ENCODE measurements at places on chromosomes 7 and 10.

DNA sequence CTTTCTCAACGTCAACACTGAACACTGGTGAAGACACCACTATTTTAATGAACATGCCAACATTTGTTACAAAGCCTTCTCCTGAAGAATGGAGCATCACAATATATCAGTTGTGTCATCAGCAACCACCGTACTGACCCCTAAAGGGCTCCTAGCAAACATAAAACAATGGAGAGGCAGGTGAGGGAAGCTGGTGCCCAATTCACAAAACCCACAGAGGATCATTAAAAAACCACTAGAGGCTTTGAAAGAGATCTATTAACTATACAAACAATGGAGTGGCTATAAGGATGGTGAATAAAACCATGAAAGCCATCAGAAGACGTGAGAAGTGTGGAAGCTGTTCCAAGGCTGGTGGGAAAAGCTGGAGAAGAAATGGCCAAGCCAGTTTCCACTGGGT lies 150.8 kb downstream of the FAM107B start:
- no peak for DNase-seq

GRCh38 chr10:33215154-33215553 lies 119.3 kb downstream of the NRP1 start:
- DNase-seq = no peak

- no peak for DNase-seq
These were observed 60.6 kb downstream of the LMBR1 start for GRCh38 chr7:156832195-156832877.

- no peak for DNase-seq
These were observed 11.0 kb upstream of the MSMB start for GRCh38 chr10:46057038-46057437.

- DNase-seq = no peak
These were observed 25.4 kb upstream of the TM9SF3 start for GRCh38 chr10:96612055-96612830.

DNA sequence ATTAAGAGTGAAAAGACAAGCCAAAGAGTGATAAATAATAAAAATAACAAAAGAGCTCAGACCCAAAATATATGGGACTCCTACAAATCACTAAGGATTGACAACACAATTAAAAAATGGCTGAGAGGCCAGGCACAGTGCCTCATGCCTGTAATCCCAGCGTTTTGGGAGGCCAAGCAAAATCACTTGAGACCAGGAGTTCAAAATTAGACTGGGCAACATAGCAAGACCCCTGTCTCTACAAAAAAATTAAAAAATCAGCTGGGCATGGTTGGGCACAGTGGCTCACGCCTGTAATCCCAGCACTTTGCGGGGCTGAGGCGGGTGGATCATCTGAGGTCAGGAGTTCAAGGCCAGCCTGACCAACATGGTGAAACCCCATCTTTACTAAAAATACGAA lies 137.3 kb downstream of the IDE start:
- no peak for DNase-seq

GRCh38 chr10:112362833-112363232 lies 11.1 kb upstream of the ACSL5 start:
- no peak for DNase-seq

DNA sequence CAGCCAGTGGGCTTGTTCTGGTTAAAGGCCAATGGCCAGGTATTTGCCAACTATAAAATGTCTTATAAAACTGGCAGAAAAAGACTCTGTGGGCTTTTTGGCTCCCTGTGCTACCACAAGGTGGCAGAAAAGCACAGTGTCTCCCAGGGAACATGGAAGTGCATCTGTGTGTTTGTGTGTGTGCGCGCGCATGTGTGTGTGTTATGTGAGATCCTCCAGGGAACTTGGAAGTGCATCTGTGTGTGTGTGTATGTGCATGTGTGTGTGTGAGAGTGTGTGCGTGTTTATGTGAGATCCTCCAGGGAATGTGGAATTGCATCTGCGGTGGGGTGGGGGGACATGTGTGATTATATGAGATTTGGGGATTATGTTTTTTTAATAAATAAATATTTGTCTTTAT lies 30.2 kb upstream of the ABI1 start:
- no peak for DNase-seq

DNA sequence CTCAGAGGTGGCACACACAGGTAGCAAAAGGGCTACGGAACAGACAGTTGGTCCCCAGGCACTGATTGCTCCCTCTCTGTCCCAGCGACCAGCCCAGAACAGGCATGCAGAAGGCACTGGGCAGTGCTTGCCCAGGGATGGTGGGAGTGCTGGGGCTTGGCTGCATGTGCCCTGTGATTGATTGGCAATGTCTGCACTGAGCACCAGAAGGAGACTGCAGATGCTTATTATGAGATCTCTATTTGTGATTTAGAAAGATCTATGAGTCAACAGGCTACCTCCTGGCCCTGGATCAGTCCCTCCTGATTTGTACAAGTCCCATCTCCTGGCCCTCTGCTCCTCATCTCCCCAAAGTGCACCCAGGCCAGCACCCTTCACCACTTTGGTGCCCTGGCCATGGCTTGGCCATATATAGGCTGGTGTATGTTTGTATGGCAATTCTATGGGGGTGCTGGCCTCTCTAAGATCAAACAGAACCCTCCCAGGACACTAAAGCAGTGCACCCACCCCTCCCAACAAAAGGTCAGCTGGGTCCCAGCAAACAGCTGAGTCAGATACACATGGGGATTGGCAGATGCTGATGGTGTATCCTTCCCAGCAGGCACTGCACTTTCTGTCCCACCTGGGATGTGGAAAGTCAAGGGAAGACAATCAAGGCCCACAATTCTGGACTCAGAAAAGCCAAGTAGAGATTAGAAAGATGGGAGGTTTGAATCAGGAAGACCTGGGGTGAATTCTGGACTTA lies 30.9 kb downstream of the CAMK2B start:
- no peak for DNase-seq

DNA sequence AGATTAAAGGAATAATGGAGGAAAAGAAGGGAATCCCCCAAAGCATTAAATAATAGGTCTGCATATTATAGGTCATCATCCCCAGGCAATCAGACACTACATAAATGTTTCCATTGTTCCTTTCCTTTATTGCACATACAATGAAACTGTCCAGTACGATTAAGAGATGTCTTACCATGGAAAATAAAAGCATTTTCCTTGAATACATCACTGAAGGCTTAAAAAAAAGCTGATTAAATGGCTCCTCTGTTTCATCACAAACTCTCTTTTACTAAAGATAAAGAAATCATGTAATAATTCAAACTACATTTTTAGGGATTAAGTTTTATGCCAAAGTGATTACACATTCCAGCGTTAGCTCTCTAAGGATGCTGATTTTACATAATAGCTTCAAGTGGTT lies 316.0 kb downstream of the AGMO start:
- DNase-seq = no peak

Data from activated T-cell treated with anti-CD3 and anti-CD28 coated beads for 4 hours (primary cell).